ENCODE measurements at places on chromosomes 5 and 9.

GRCh38 chr9:18822850-18823249 is 210.2 kb downstream of the SAXO1 start:
- no peak for DNase-seq

- DNase-seq, result peak; percentile 61
Observed at GRCh38 chr9:6055216-6055615, 39.8 kb upstream of the RANBP6 start.

GRCh38 chr9:127123064-127123890 is 842 bp upstream of the ANGPTL2 start:
- no peak for DNase-seq

GRCh38 chr5:34977934-34978613 is 48.7 kb downstream of the DNAJC21 start:
- DNase-seq, result no peak

GRCh38 chr5:62342476-62342837 is 36.5 kb downstream of the KIF2A start:
- DNase-seq, result no peak
